Skin of body (tissue), 3 donors: ENCODE measurements at places on chromosomes 12 and 14. TPM values are rescaled to one million over a fixed set of nuclear protein-coding genes. Genes with fewer than 3 reads are reported as not detected.

Gene SVOP
- 0.30 TPM for total RNA-seq

DNA sequence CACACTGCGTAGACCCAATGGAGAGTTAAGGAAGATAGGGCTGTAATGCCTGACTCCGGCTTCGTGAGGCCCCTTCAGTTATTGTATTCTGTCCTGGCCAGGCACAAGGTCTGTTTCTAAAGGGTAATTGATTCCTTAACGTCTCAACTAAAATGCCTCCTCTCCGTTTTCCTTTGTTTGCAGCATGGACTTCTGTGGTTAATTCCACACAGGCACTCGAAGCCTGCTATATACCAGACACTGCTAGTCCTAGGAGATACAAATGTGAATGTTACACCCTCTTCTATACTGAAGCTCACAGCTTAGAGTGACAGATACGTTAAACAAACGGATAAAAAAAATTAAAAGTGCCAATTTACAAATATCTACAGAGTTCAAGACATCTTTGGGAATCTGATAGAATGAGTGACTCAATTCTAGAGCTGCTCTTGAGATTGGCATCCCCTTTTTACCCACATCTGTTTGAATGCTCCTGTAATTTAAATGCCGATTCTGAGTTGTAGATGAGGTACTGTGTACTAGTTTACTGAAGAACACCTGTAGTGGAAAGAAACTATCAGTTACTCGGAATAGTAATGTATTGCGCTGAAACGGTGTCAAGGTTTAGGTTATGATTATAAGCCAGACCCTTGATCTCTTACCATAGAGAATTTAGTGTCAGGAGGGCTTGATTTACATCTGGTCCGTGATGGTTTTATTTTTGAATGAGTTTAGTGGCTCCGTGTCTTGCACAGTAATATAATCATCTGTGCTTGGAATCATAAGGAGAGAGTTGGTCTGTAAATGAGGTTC lies 784 bp downstream of the PSMA6 start:
- no peak for DNase-seq

GRCh38 chr12:122471324-122472226 lies 29.2 kb downstream of the ZCCHC8 start:
- DNase-seq, result peak; percentile 64

DNA sequence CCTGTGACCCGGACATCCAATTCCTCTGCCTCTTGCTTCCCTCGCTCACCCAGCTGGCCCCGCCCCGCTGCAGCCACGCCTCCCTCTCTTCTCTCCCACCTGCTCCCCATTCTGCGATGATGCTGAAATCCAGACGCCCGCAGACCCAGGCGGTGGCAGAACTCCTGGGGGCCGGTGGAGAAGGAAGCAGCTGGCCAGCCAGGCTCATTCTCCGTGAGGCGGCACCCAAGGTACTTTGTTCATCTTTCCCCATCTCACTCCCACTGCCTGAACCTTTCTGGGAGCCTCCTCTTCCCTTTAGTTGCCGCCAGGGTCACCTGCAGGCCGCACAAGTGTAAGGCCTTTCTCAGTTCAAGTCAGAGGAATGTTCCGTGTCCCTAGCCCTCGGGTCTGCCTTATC lies 35.7 kb downstream of the FOXN4 start:
- DNase-seq, result no peak
